ENCODE measurements at places on chromosomes 7 and 10. TPM values are rescaled to one million over a fixed set of nuclear protein-coding genes. Genes with fewer than 3 reads are reported as not detected.

Gene HKDC1
- 0.67 TPM for total RNA-seq

Gene NXPH1
- total RNA-seq, result 32.0 TPM

Gene SPDYE16
- 0.22 TPM for total RNA-seq

Gene ANXA8
- total RNA-seq, result 1.1 TPM

Gene CYP2C9
- total RNA-seq, result not detected

Gene TMEM178B
- total RNA-seq, result 62.7 TPM

Gene MGAM2
- total RNA-seq, result 0.57 TPM

Gene ANKRD30A
- 0.27 TPM for total RNA-seq

Gene HIF1AN
- 47.0 TPM for total RNA-seq

Gene ABCF2
- total RNA-seq, result 44.8 TPM

Gene LOXL4
- total RNA-seq, result 0.94 TPM

Gene PON1
- not detected for total RNA-seq

Gene CYP51A1
- 95.9 TPM for total RNA-seq

Gene ATG9B
- total RNA-seq, result 5.8 TPM

DNA sequence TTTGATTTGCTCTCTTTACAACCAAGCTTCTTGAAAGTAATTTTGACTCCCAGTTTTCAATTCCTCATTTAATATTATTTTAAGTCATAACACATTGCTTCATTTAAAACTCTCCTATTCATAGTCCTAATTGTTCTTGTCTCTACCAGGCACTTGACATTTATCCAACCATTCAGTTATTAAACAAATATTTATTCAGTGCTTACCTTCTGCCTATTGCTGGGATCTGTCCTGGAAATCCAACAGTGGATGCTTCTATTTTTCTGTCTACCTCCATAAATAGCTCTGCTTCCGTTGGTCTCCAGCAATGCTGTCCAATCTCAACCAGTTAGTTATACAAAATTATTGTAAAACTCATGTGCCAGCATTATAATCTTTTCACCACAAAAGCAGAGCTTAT, 615.1 kb downstream of the ZWINT start:
- no peak for DNase-seq

DNA sequence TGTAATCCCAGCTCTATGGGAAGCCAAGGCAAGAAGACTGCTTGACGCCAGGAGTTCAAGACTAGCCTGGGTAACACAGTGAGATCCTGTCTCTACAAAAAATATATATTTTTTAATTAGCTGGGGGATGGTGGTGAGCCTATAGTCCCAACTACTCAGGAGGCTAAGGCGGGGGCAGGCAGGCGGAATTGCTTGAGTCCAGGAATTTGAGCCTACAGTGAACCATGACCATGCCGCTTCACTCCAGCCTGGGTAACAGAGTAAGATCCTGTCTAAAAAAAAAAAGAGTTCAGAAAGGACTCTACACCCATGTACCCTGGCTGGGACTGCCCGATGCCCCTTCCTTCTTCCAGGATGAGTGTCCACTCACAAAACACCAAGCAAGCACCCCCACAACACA, 648.7 kb downstream of the PARD3 start:
- DNase-seq, result no peak

- no peak for DNase-seq
Observed at GRCh38 chr10:127452568-127452967, 96.5 kb upstream of the NPS start.

GRCh38 chr7:50456371-50457123, 6.4 kb upstream of the FIGNL1 start:
- DNase-seq, result no peak

GRCh38 chr10:98323221-98324164, 55.5 kb upstream of the LOXL4 start:
- no peak for DNase-seq

- no peak for DNase-seq
Observed at GRCh38 chr7:141776374-141776773, at the start of gene TAS2R4. TAS2R4 (plus strand) TSS chr7:141776674; CDS start chr7:141778489, 1,815 bp downstream.

GRCh38 chr7:100626055-100626454, 13.7 kb downstream of the MOSPD3 start:
- no peak for DNase-seq

DNA sequence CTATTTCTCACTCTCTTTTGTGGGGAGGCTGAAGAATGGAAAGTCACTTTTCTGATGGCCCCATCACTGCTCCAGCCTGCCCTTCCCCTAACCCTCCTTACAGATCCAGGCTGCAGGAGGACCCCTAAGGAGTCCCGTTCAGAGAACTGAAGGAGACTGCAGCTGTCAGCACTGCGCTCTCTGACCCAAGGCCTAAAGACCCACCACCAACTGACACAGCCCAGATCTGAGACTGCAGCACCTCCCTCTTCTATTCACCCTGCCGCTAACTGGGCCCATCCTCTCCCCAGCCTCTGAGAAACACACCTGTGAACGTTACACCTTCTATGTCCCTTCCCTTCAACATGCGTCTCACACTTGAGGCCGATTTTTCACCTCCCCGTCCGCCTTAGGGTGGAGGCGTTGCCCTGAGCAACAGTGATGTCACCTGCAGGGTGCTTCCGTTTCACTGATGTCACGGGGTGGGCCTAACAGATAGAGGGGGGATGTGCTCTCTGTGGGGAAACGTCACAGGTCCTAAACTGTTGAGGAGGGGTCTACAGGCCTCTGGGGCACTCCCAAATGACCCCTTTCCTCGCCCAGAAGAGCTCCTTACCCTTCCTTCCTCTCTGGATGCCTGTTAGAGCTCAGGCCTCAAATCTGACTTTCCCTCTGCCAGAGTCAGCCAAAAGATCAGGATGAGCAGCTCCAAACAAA, 5.1 kb downstream of the ITPRIP start:
- no peak for DNase-seq

DNA sequence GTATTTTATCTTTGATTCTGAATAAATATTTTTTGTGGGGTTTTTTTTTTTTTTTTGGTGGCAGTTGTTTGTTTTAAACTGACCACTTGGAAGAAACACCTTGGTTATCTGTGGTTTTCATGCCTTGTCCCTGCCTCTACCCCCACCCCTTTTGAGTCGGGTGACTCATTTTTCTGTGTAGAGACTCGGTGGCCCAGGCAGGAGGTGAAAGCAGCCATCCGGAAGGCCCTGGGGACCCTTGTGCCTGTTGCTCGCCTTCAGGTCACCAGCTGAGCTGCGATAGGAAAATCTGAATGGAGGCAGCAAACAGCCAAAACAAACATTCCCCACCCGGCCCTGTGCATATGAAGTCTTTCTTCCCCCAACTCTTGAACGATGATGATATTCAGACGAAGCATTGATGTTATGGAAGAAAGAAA, 22.8 kb downstream of the CYP17A1 start:
- no peak for DNase-seq

DNA sequence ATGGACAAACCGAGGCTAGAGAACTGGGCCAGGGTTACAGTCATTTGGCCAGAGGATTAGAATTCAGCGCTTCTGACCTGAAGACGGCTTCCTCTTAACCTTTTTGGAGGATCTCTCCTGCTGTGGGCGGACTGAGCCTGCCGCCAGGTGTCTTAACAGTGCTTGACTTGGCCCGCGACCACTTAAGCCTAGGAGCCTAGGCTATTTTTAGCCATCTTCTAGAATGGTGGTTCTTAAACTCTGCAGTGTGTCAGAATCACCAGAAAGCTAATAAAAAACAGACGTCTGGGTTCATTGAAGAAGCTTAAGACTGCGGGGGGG, 722 bp downstream of the MDH2 start:
- DNase-seq, result no peak

- DNase-seq, result no peak
Observed at GRCh38 chr7:124698964-124699363, 66.6 kb downstream of the GPR37 start.

DNA sequence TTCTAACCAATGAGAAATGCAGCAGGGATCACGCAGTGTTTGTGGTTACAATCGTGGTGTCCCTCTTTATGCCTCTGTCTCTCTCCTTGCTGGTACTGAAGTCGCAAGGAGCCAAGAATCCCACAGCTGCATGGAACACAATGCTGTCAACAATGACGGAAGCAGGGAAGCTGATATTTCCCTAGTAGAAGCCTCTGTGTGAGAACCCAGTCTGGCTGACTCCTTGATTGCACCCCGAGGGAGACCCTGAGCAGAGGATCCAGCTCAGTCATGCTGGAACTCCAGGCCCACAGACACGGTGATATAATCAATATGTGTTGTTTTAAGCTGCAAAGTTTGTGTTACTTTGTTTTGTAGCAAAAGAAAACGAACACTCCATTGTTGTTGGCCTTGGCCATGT, 677.9 kb downstream of the PARD3 start:
- DNase-seq, result no peak

DNA sequence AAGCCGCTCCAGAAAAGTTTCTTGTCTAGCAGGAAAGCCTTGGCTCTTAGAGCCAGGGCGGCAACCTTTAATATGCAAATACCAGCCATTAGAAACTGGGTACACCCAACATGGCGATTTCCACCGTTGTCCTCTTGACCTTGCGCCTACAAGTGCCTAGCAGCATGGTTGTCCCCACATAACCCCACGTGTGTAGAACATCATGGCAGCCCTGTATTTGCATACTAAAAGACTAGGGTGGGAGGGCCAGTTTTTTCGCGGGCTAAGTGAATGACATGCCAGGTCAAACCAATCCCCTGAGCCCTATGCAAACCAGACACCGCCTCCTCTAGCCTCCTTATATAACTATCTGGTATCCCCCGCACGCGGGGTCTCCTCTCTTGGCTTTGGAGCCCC, 58.4 kb upstream of the FZD8 start:
- no peak for DNase-seq

DNA sequence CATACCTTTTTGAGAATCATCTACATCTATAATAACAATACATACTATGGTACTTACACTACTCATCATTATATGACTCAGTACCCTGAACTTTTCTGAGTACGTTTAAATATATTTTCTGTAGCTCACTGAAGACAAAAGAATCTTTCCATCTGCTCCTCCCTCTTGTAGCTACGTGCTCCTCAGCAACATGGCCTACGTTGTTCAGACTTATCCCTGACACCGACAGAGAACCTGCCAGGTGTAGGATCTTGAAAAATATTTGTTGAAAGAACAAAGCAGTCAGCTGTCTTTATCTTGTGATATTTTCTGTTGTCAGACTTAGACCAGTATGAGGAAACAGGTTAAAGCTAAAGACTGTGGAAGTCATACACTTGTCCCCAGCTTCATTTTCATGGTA, 356.0 kb upstream of the MYO3A start:
- DNase-seq, result no peak

GRCh38 chr10:18689498-18689897, 30.3 kb downstream of the ARL5B start:
- no peak for DNase-seq

DNA sequence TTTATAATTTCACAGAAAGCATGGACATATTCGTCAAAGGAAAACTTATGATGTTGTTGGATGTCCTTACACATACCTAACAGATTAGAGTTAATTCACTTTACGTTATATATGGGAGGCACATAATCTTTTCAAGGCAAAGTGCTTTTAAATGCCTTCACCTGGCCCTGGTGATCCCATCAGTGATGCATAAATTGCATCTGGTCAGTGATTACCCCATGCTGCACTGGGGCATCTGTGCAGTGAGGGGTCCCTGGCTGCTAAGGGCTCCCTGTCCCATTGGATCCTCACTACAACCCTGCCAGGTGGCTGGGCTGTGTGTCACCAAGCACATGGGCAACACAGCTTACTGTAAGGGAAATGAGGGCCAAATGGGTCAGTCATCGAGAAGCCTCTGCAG, 441.1 kb downstream of the RPS24 start:
- no peak for DNase-seq

GRCh38 chr7:51274001-51274400, 42.6 kb downstream of the COBL start:
- no peak for DNase-seq

DNA sequence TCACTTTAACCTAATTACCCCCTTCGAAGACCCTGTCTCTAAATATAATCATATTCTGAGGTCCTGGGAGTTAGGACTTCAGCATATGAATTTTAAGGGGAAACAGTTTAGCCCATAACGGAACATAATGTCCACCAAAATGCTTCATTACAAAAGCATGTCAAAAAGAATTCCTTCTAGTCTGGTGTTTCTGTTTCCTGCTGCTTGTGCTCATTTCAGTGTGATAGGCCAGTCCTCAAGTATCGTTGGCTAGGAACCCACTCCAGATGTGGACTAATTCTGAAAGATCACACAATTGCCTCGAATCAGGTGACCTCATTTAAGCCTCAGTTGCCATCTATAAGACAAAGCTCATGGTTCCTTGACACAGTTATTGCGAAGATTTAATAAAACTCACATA, 29.6 kb downstream of the INPP5F start:
- DNase-seq, result no peak

- no peak for DNase-seq
Observed at GRCh38 chr7:40804477-40805215, 669.8 kb downstream of the SUGCT start.

GRCh38 chr7:128701062-128701785, 29.1 kb downstream of the GARIN1A start:
- no peak for DNase-seq

GRCh38 chr7:70893422-70893821, 238.5 kb upstream of the GALNT17 start:
- no peak for DNase-seq

- no peak for DNase-seq
Observed at GRCh38 chr10:58662314-58662713, 149.6 kb downstream of the BICC1 start.

GRCh38 chr10:12013926-12014325, 28.7 kb downstream of the UPF2 start:
- no peak for DNase-seq

DNA sequence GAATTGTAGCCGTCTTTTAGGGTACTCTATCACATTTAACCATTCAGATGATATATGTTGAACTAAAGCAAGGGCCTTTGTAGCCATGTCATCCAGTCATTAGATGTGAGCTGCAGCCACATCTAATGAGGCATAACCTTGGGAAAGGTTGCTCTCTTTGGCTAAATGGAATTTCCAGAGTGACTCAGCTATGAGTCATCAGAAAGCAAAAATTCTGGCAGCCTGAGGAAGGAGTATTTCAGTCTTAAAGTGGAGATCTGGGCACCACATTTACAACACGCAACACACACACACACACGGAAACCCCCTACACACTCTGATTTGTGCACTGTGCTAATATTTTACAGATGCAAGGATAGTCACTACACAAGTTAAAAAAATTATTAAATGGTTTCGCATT, 176.9 kb upstream of the ZWINT start:
- no peak for DNase-seq

DNA sequence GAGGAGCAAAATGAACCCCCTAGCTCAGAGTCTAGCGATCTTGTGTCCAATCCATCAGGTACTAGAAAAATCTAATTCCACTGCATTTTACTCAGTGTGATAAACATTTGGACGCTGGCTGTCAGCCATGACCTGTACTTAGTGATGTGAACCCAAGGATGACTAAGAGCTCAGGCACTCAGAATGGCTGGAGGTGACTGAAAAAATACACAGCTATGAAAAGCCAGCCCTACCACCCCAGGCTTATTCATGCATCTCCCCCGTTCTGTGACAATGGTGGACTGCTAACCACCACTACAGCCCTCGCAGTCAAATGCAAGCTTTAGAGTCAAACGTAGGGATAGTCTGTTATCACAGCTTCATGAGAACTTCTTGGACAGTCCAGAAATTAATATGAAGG, 14.9 kb downstream of the AFAP1L2 start:
- no peak for DNase-seq

Data from dorsolateral prefrontal cortex (tissue), 122 donors.